HFFc6 (cell line): ENCODE measurements at places on chromosomes 3 and 15. TPM values are rescaled to one million over a fixed set of nuclear protein-coding genes. Genes with fewer than 3 reads are reported as not detected.

GRCh38 chr3:32239307-32240158 is 1.1 kb downstream of the CMTM8 start:
- no peak overlapping the region for H3K27ac ChIP-seq
- peaks cover 6% of the 10 kb centered on the region; the same call in 1 of the 2 replicates for H3K4me1 ChIP-seq
- H3K36me3 ChIP-seq: peaks cover 13% of the 10 kb centered on the region; the same call in 1 of the 2 replicates
- no peak for DNase-seq

The COLQ gene
- total RNA-seq: 0.18 to 0.30 TPM (median 0.23 TPM) in 3 replicates

The ITIH4 gene
- 0.55 to 0.77 TPM in 2 of 3 replicates, not detected in the other for total RNA-seq

DNA sequence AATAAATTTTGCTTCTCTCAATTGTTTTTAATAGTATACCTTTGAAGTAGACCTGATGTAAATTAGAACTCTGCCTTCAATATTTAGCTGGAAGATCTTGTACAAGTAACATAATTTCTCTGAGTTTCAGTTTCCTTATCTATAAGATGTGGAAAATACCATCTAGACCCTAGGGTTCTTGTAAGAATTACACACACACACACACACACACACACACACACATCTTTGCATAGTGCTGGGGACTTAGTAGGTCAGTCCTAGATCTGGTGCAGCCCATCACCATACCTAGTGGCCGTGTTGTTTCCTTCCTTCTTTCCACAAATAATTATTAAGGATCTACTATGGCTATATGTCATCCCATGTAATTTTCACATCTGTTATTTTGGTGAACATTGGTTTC is 11.0 kb downstream of the TRAT1 start:
- H3K27ac ChIP-seq: no peak overlapping the region
- H3K27me3 ChIP-seq: no peaks in the 10 kb centered on the region
- H3K4me1 ChIP-seq: no peaks in the 10 kb centered on the region
- H3K4me3 ChIP-seq: no peak overlapping the region
- no peak for DNase-seq
- no peaks in the 10 kb centered on the region for H3K36me3 ChIP-seq

DNA sequence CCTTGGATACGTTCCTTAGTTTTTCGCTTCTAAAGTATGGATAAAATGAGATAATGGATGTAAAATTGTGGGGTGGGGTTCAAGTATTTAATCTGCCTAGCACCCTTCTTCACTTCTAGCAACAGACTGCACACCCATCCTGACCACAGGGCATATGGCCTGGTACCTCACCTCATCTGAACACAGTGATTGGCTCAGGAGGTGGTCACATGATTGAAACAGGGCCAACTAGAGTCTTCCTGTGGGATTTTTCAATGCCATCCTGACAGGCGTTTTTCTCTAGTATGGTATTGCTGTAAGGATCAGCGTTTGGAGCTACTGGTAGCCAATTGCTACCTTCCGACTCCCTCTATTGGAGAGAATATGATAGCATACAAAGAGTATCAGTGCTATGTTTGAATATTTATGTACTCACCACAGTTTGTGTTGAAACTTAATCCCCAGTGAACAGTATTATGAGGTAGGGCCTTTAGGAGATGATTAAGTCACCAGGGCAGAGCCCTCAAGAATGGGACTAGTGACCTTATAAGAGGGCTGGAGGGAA is 172.2 kb downstream of the PPM1L start:
- no peaks in the 10 kb centered on the region for H3K36me3 ChIP-seq
- H3K4me3 ChIP-seq: no peak overlapping the region
- H3K27me3 ChIP-seq: peaks cover 4% of the 10 kb centered on the region; the same call in 1 of the 2 replicates

DNA sequence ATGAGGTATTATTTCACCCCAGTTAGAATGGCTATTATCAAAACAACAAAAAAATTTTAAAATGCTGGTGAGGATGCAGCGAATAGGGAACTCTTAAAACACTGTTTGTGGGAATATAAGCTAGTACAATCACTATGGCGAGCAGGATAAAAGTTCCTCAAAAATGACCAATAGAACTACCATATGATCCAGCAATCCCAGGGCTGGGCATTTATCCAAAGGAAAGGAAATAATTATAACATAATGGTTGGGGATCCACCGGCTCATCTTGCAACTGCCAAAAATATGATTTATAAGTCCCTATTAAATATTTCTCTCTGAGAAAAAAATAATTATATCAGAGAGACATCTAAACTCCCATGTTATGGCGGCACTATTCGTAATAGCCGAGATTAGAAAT is 127.6 kb upstream of the MME start:
- no peak overlapping the region for H3K4me3 ChIP-seq
- no peak overlapping the region for H3K27ac ChIP-seq
- no peak for DNase-seq

DNA sequence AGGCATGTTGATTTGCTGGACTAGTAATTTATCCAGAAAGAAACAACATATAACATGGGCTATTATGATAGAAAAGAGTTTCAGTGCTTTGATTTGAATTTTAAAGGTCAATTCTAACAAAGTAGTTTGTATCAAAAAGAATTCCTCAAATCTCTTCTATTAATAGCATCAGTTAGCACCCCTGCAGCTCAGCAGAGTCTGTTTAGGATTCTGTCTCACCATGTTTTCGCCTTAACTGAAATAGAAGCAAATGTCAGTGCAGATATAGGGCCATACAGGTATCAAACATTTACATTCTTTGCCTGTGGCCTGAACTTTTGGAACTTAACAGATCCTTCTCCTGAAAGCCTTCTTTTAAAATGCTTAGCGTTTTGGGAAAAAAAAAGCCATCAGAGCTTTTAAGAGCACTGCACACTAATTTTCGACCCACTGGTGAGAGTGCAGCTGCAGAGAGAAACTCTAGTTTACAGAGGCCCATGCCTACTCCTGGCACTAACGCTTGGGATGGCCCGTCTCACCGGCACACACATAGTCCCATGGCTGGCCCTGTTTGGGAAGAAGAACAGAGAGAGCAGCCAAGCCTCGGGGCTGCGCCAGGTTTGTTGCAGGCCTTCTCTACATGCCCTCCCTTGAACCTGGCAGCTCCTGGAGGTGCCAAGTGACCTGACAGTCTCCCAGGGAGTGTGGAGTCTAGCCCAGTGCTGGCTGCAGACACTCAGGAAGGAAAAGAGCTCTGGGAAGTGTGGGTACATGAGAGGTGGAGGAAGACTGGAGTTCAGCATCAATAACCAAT is 9.9 kb upstream of the PAQR9 start:
- DNase-seq: no peak
- H3K27ac ChIP-seq: no peak overlapping the region
- H3K36me3 ChIP-seq: no peaks in the 10 kb centered on the region

- peaks cover 25% of the 10 kb centered on the region for H3K27me3 ChIP-seq
- H3K4me1 ChIP-seq: peaks cover 25% of the 10 kb centered on the region
- H3K4me3 ChIP-seq: peak overlapping the region; percentile 45
- H3K27ac ChIP-seq: peak overlapping the region; percentile 79
- no peaks in the 10 kb centered on the region for H3K36me3 ChIP-seq
These were observed 7.7 kb downstream of the DUOXA2 start for GRCh38 chr15:45121706-45122417.

The CP gene
- total RNA-seq: not detected in 3 replicates

GRCh38 chr15:28993720-28994053 is 107.9 kb downstream of the APBA2 start:
- H3K4me1 ChIP-seq: no peaks in the 10 kb centered on the region
- no peak for DNase-seq
- no peak overlapping the region for H3K4me3 ChIP-seq
- H3K36me3 ChIP-seq: no peaks in the 10 kb centered on the region

- H3K4me3 ChIP-seq: no peak overlapping the region
- H3K4me1 ChIP-seq: peaks cover 72% of the 10 kb centered on the region
- H3K27ac ChIP-seq: no peak overlapping the region; the same call in 1 of the 2 replicates
- DNase-seq: no peak
- H3K27me3 ChIP-seq: peaks cover 9% of the 10 kb centered on the region
- H3K36me3 ChIP-seq: peaks cover 6% of the 10 kb centered on the region; the same call in 1 of the 2 replicates
These were observed 180.7 kb upstream of the SMAD3 start for GRCh38 chr15:66884661-66885237.

- peaks cover 5% of the 10 kb centered on the region; the same call in 1 of the 2 replicates for H3K4me1 ChIP-seq
- no peak for DNase-seq
- H3K36me3 ChIP-seq: no peaks in the 10 kb centered on the region
- peaks cover 9% of the 10 kb centered on the region for H3K27me3 ChIP-seq
- no peak overlapping the region for H3K27ac ChIP-seq
These were observed 1.2 kb upstream of the CSPG5 start for GRCh38 chr3:47579875-47580274.

DNA sequence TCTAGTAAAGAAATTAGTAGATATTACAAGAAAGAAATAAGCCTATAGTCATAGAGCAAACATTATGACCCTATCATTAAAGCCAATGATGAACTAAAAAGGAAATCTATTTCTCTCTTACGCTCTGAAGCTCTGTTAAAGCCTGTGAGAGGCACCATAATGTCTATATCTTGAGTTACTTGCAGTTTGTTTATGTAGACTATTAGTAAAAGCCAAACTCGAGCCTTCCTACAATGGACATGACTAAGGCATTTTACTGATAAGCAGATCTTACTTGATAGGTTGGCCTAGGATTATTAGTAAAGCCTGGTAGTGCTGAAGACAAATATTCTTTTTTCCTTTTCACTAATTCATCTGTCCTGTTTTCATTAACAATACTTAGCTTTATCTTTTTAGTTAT is 32.7 kb downstream of the LRRC3B start:
- H3K27ac ChIP-seq: no peak overlapping the region
- H3K4me3 ChIP-seq: no peak overlapping the region
- no peaks in the 10 kb centered on the region; the same call in 1 of the 2 replicates for H3K27me3 ChIP-seq
- no peak for DNase-seq

DNA sequence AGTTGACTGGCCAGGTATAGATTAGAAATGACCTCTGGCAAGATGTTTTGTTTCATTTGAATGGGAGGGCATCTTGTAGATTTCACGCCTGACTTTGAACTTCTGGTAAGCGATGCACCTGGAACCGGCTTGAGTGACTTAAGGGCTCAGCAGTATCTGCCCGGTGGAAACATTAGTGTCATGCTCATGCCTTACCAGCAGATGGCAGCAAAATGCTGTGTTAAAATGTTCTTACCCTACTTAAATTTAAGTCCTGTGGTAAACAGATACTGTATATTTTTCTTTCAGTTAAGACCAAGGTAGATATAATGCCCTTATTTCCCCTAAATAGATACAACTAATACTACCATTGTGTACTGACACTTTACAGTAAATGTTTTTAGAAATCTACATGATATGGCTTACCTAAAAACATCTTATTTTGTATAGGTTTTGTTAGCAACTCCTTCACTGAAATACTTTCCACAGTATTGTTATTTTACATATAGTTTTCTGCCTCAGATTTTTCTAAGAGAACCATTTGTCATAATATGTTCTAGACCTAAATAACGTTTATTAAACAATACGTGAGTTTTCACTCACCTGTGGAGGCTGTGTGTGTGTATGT is 25.5 kb downstream of the ASB7 start:
- H3K4me1 ChIP-seq: peaks cover 30% of the 10 kb centered on the region
- no peaks in the 10 kb centered on the region for H3K27me3 ChIP-seq
- peak; percentile 60 for DNase-seq
- H3K36me3 ChIP-seq: peaks cover 17% of the 10 kb centered on the region

The SNX1 gene
- 94.1 and 102 TPM in 2 replicates for total RNA-seq

DNA sequence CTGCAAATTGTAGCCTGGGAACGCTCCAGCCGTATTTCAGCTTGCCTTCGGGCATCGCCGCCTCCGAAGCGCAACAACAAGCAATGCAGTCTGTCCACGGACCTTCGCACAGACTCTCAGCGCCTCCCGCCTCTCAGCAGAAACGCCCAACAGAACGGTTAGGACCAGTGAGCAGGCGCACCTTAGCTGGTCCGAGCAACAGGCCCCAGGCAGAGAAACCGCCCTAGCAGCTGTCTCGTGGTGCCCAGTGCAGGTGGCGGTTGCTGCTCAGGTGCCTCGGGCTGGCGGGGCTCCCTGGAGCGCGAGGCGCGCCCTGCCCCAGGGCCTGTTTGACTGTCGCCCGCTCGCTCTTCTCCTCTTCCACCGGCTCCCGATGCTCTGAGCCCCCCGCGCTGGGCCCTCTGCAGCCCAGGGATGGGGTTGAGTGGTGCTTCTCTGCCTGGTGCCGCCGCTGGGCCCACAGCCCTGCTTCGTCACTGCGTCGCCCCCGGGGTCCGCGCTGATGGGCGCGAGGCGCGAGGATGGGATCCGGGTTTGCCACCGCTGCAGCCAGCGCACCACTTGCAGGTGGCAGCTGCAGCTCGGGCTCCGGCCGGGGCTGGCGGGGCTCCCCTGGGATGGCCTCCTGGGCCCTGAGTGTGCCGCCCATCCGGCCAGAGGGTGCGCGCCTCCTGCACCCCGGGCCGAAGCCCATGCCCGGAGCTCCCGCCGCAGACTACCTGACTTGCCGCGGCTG is 268.4 kb upstream of the FRG2C start:
- no peaks in the 10 kb centered on the region for H3K4me1 ChIP-seq
- no peaks in the 10 kb centered on the region for H3K36me3 ChIP-seq
- no peak for DNase-seq
- H3K27ac ChIP-seq: no peak overlapping the region

DNA sequence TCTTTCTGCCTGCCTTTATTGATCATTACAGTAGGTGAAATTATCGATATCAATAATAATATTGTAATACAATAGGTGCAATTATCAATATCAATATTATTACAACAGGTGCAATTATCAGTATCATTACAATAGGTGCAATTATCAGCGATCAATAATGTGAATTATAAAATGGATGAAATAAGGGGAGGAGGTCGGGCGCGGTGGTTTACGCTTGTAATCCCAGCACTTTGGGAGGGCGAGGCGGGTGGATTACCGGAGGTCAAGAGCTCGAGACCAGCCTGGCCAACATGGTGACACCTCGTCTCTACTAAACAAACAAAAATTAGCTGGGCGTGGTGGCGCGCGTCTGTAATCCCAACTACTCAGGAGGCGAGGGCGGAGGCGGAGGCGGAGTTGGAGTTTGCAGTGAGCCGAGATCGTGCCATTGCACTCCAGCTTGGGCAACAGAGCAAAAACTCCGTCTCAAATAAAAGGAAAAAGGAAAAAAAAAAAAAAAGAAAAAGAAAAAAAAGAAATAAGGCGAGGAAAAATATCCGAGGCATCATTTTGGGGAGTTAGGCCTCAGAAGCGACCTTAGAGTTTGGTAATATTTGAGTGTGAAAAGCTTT is 611 bp upstream of the BNIP2 start:
- peaks cover 45% of the 10 kb centered on the region for H3K4me1 ChIP-seq
- peaks cover 5% of the 10 kb centered on the region; the same call in 1 of the 2 replicates for H3K36me3 ChIP-seq
- peak overlapping the region; percentile 96 for H3K4me3 ChIP-seq
- H3K27me3 ChIP-seq: peaks cover 2% of the 10 kb centered on the region
- H3K27ac ChIP-seq: peak overlapping the region; percentile 88
- peak; percentile 74 for DNase-seq

DNA sequence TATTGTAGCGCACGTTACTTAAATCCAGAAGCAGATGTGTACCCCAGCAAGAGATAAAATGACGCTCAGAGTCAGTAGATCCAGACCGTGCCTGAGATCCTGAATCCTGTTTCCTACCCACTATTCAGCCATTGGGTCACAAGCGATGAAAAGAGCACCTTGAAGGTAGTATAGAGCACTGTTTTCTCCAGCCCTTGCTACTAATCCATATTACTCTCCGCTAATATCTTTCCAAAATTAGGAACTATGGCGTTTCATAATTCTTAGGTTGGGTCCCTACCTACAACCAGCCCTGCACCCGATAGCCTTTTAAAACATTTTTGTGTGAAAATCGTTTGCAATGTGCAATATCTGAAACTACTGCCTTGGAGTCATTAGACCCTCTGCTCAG is 596 bp downstream of the BTD start:
- H3K4me3 ChIP-seq: peak overlapping the region; percentile 99
- peaks cover 38% of the 10 kb centered on the region for H3K4me1 ChIP-seq
- peaks cover 17% of the 10 kb centered on the region for H3K36me3 ChIP-seq
- peaks cover 4% of the 10 kb centered on the region; the same call in 1 of the 2 replicates for H3K27me3 ChIP-seq
- DNase-seq: no peak

GRCh38 chr3:54836871-54837270 is 91.0 kb downstream of the LRTM1 start:
- H3K4me1 ChIP-seq: peaks cover 16% of the 10 kb centered on the region; the same call in 1 of the 2 replicates
- peak overlapping the region; percentile 44; the same call in 1 of the 2 replicates for H3K4me3 ChIP-seq
- no peaks in the 10 kb centered on the region for H3K27me3 ChIP-seq
- no peak for DNase-seq
- H3K27ac ChIP-seq: no peak overlapping the region
